Panc1 (cell line): ENCODE measurements at places on chromosomes 11 and 22.

- DNase-seq, result no peak
Observed at GRCh38 chr11:117685566-117685965, 111.5 kb downstream of the DSCAML1 start.

DNA sequence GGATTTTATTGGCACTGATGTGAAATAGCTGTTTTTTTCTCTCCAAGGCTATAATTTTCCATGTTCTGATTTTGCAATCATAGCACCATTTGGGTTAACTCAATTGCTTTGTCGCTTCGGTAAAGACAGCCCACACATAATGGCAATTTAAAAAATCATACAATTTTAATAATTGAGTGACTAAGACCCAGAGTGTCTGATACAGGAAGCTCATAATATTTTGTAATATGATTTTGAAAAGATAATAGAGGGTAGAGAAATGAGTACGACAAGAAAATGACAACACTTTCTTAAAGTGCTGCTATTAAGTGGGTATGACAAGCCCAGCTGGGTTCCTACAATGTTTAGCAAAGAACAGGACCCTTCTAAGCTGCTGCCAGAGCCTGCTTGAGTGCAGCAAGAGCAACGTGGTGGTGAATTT, 439.1 kb downstream of the METTL15 start:
- DNase-seq, result no peak

DNA sequence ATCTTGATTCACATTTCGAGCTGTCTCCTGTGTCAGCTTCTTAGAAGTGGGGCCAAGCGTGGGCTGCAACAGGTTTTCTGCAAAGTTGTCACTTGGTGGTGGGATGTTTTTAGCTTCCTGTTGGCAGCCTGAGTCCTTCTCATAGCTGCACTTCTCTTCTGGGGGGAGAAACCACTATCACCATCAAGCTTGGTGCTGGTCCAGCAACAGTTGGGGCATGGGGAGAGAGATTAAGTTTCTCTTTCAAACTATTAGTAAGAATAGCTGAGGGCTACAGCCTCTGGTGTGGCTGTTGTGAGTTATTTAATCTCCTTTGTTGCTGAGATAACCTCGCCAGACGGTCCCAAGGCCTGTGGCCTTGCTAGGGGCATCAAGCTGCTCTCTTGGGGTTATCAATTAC, 123.3 kb upstream of the CRYBB3 start:
- DNase-seq, result no peak

GRCh38 chr22:27651486-27651885, 150.1 kb downstream of the MN1 start:
- no peak for DNase-seq

GRCh38 chr11:62108017-62108750, 15.6 kb upstream of the INCENP start:
- peak; percentile 52 for DNase-seq

GRCh38 chr22:50303515-50303847, 4.0 kb downstream of the PLXNB2 start:
- no peak for DNase-seq

GRCh38 chr11:77695417-77695816, 57.8 kb upstream of the CLNS1A start:
- DNase-seq, result no peak

DNA sequence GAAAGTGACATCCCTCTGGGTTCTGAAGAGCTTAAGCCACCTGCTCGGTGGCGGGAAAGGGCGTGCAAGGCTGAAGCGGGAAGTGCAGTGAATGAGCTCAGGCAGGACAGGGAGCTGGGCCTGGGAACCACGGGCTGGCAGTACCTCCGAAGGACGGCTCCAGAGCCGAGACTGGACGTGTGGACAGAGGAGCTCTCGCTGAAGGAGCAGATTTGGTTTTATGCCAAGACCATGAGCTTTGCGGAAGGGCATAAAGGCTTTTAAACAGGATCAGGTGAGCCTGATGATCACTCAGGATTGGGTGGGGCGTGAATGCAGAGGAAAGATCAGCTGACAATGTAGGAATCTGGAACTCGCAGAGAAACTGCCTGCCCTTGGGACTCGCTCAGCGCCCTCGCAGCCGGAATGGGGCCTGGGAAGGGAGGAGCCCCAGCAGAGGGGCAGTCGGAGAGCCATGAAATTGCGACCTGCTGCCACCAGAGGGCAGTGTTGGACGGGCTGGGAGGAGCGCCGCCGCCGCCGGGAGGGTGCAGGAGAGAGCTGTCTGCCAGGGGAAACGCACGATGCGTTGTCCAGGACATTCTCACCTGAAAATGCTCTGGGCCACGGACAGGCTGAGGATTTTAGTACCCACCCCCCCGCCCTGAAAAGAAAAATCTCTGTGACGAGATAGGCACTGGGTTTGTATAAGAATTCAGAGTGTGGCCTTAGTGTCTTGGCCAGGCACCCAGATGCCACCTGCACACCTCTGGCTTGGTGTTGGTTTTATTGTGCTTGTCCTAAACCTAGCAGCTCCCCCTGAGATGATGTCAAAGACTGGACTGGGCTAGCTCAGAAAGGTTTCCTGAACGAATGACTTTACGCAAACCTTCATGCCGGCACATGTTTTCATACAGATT, 324.4 kb downstream of the NTM start:
- DNase-seq, result peak; percentile 22

DNA sequence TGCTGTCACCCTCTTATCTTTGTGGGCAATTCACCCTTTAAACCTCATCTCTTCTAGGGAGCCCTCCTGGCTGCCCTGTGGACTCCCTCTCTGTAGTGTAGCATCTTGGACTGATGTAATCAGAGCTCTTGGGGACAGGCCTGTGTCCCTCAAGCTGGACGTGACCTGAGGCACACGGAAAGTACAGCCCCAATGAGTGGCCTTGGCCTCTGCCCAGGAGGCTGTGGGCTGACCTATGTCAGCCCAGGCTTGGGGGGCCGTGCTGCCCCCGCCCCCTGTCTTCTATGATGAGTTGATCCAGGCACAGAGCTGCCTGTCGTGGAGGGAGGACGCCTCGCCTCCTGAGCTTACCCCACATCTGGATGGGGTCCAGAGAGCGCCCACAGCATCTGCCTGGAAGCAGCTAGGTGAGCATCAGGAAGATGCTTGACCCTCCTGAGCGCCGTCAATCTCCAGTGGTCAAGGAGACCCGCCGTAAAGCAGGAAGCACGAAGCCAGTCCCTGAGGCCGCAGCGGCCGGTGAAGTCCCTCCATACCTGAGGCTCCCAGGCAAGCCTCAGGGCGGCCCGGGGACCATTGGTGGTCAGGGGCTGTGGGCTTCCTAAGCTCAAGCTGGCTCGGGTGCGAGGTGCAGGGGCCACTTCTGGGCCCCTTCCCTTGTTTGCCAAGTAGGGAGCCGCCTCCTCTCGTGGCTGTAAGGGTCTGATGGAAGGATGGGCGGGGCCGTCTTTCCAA, 1136.9 kb downstream of the BRD1 start:
- DNase-seq, result no peak

GRCh38 chr11:128346804-128347203, 240.6 kb downstream of the ETS1 start:
- no peak for DNase-seq

- no peak for DNase-seq
Observed at GRCh38 chr11:26063915-26064314, 268.0 kb upstream of the ANO3 start.
